ENCODE measurements at places on chromosomes 5 and 9.

DNA sequence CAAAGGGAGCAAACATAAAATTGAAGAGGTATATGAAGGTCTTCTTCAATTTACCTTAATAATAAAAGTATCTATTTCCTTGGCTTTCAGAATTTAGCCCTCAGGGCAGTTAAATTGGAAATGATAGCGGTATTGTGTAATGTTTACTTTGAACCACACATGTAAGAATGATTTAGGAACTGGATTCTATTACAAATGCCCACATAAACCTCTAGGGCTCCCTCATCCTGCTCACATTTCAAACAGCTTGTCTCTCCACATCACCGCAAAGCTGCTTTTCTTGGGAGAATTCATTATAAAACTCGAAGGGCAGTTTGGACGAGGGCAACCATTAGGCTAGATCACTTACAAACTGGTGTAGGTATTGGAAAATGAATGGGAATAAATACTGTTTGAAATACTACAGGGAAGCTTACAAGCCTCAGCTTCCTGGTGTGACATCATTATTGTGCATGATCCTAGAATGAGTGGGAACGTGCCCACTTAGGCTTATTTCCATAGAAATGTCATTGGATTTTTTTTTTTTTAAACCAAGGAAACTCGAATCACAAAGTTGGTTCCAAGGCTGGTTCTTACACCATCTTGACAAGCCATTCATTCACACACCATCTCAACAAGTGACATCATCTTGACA, 47.3 kb downstream of the MTRR start:
- no peak for DNase-seq

GRCh38 chr5:174612686-174613085, 111.7 kb upstream of the MSX2 start:
- DNase-seq, result no peak

- DNase-seq, result peak; percentile 22
Observed at GRCh38 chr5:148941810-148942209, 115.4 kb downstream of the ADRB2 start.

GRCh38 chr9:122536134-122536533, 9.0 kb upstream of the OR1N1 start:
- DNase-seq, result no peak

GRCh38 chr9:98328770-98329169, 73.3 kb upstream of the TBC1D2 start:
- no peak for DNase-seq

- DNase-seq, result no peak
Observed at GRCh38 chr5:134502259-134502658, 23.2 kb upstream of the JADE2 start.

DNA sequence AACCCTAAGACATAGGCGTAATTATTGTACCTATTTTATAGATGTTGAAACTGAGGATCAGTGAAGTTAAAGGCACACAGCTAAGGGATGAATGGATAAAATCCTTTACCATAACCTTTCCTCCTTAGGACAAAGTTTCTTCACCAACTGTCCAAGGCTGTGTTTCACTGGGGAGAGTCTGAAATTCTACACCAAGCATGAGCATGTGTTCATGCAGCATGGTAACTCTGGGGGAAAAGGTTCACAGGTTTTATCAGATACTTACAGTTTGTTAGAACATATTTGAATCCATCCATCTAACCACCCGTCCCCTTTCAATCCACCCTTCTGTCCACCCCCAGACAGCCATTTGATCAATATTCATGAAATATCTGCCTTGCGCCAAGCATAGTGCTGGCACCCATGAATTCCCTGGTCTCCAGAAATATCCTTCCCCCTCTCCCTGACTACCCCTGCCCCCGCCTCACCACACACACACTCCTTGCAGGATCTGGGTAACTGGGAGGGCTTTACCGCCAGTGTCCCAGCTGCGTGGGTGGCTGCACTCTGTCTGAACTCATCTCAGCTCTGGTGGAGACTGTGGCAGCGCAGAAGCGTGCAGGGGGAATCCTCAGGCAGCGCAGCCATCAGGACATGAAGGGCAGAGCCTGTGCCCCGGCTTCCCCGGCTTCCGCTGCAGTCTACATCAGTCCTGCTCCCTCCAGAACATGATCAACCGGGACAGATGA, 6.3 kb upstream of the KCNIP1 start:
- no peak for DNase-seq

- no peak for DNase-seq
Observed at GRCh38 chr9:13380903-13381302, 101.4 kb upstream of the MPDZ start.

DNA sequence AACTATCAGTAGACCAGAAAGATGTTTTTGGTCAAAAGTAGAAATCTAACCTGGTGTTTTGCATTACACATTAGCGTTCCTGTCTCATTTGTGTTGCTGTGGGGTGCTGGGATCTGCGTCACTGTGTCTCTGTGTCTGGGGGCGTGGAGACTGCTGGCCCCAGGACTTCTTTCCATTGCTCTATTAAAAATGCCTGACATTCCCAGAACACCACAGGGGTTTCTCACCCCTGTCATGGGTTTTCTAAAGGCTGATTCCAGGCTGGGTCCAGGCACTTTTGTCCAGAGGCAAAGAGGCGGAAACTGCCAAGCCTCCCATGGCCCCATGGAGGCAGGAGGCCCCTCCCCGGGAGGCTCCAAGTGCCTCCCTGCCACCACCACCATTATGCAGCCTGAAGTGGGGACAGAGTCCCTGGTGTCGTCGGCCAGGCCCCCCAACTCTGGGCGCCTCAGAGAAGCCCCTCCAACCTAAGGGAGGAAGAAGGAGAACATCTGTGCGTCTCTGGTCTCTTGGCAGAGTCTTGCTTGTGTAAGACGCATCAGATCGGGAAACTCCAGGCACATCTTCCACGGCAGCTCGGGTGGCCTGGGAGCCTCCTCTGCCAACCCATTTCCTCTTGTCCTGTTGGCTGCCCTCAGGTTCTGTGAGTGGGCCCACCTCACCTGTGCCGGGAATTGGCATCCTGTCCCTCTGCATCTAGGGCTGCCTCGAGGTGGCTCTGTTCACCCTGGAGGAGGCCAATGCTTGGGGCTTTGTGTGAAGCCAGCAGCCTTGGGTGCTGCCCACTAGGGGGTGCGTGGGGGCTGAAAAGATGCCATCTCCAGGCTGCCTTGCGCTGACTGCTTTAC, 13.8 kb upstream of the PLEKHG4B start:
- DNase-seq, result peak; percentile 66

DNA sequence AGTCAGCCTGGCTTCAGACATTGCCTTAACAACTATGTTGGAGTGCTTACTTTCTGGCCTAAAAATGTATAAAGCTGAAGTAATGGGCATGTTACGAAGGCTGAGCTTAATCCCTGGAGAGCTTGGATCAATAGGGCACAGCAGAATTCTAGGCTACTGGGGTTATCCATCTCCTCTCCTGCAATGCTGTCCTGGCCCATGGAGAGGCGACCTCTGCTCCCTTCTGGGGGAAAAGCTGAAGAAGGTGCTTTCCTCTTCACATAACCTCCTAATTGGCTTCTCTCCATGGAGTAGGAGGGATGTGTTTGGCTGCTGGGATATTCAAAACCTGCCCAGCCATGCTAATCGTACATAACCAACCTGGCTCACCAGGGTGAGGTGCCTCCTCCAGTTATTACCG, 403.5 kb downstream of the DMRT2 start:
- peak; percentile 13 for DNase-seq
